ENCODE measurements at places on chromosomes 2 and 18.

GRCh38 chr18:35117951-35118411 lies 76.8 kb downstream of the MAPRE2 start:
- DNase-seq = no peak

DNA sequence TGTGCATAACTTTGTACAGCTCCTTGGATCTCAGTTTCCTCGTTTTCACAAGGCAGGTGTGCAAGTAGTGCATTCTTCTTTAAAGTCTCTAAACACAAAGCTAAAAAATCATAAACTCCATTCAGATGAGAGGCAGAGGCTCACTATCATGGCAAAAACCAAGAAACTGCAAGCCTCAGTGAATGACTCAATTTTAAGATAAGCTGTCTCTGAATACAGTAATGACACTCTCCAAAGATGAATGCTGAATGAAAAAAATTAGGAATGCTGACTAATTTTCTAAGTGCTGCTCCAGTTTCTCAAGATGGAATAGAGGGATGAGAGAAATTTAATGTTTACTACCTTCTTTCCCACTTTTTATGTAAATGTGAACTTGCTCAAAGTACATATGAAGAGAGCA lies 17.2 kb downstream of the B4GALT6 start:
- peak; percentile 26 for DNase-seq

- DNase-seq = peak; percentile 40
Measured at GRCh38 chr2:188668017-188668680, 306.0 kb upstream of the COL3A1 start.

DNA sequence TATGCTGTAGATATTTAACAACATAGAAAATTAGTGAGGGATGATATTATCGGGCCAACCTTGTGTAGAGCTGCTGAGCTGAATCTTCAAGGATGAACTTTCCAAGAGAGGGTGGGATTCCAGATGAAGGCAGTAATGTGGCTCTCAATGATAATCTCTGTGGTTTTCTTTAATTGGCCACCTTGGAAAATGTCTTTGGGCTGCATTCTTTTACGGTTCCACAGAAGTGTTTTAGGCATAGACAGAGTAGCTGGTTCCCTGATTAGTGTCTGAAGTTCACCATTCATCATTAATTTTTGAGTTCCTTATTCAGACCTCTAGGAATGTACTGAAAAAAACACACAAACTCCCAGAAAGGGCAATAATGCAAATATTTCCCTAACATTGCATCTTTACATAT lies 1566.9 kb upstream of the PIK3C3 start:
- no peak for DNase-seq

GRCh38 chr2:239355139-239355538 lies 45.7 kb downstream of the HDAC4 start:
- no peak for DNase-seq

DNA sequence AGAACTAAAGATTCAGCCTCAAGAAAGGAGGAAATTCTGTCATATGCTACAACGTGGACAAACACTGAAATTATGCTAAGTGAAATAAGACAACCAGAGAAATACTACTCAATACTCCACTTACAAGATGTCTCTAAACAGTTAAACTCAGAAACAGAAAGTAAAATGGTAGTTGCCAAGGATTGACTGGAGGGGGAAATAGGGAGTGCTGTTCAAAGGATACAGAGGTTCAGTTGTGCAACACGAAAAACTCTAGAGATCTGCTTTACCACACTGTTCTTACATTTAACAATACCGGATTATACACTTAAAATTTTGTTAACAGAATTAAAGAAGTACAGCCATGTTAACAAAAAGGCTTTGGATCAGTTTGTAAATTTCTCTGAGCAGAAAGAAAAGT lies 39.8 kb upstream of the C2orf15 start:
- DNase-seq = no peak

GRCh38 chr2:17752892-17753802 lies 463 bp downstream of the SMC6 start:
- peak; percentile 32 for DNase-seq

- DNase-seq = no peak
Measured at GRCh38 chr2:46294176-46294836, 2.9 kb upstream of the EPAS1 start.

- no peak for DNase-seq
Measured at GRCh38 chr18:48470484-48471180, 61.4 kb upstream of the ZBTB7C start.

- DNase-seq = no peak
Measured at GRCh38 chr2:238886453-238887094, 38.7 kb downstream of the TWIST2 start.

DNA sequence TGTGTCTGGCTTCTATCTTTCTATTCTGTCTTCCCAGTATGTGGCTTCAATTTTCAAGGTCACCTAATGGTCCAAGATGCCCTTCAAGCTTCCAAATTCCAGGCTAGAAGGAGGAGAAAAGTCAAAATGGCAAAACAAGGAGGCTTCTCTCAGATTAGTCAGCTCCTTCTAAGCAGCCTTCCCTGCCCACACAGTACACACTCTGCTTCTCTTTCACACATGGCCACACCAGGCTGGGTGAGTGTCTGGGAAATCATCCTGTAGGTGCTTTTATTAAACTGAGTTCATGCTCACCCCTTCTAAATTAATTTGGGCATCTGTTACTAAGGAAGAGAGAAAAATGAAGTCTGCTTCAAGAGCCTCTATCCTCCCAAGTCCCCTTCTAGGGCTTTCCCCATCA lies 277.2 kb upstream of the MGAT5 start:
- DNase-seq = no peak

- no peak for DNase-seq
Measured at GRCh38 chr2:11017921-11018320, 106.2 kb downstream of the KCNF1 start.

DNA sequence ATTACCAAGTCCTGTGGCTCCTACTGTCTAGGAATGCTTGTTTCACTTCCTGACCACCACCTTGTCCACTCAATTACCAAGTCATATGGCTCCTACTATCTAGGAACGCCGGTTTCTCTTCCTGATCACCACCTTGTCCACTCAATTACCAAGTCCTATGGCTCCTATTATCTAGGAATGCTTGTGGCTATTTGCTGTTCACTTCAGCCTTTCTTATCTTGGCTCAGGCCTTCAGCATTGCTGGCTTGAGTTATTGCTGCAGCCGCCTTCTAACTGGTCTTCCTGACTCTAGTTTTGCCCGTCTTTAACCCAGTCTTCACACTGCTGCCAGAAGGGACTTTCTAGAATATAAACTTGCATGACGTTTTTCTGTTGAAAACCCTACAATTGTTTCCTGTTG lies 82.5 kb upstream of the GAREM1 start:
- DNase-seq = no peak

GRCh38 chr2:102049756-102050443 lies 58.1 kb downstream of the IL1R2 start:
- DNase-seq = no peak

DNA sequence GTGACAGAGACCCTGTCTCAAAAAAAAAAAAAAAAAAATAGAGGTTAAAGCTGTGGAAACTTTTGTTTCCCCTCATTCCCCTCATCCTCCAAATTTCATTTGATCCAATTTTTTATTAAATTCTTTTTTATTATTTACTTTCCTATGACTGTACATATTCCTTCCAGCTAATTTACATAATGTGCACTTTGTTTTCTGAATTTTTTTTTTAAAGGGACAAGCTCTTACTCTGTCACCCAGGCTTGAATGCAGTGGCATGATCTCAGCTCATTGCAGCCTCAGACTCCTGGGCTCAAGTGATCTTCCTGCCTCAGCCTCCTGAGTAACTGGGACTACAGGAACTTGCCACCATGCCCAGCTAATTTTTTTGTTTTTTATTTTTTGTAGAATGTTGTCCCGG lies 10.3 kb downstream of the ANKAR start:
- DNase-seq = no peak

GRCh38 chr2:241073166-241074064 lies 28.7 kb downstream of the MTERF4 start:
- no peak for DNase-seq

DNA sequence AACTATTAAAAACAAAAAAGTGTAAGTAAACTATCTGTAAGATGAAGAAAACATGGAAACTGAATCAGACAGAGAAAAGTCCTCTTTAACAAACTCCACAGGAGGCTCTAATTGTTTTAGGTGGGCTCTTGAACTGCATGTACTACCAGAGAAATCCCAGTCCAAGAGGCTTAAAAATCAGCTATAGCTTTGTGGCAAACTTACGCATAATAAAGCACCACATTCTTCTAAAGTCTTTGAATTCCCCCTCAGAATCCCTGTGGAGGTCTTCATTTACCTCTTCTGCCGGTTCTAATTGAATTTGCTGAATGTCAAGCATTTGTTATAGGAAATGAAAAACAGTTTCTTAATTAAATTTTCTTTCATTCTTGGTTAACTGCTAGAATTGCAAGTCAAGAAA lies 40.8 kb downstream of the CHN1 start:
- DNase-seq = no peak

DNA sequence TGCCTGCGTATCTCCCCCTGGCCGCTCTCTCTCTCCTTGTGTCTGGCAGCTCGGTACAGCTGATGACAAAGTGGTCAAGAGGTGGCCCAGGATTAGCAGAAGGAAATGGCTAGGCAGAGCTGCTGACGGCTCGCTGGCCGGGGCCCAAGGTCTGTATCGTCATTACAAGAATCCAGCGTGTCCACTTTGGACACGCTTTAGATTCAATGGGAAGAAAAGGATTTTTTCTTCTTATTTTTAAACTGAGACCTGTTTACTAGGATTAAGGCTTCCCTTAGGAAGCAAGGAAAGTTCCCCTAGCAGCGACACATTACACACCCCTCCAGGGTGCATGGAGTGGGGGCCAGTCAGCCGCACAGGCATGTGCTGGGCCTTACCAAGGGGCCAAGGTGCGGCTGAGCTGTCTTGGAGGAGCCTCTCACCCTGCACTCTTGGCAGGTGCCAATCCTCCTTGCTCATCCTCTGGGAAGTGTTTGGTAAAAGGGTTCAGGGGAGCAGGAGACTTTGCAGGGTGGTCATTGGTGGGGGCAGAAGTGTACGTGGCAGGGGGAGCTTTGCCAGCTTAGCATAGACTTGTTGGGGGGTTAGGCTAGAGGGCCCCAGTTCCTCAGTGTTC lies 76.8 kb downstream of the POLR1A start:
- DNase-seq = no peak

- DNase-seq = no peak
Measured at GRCh38 chr2:177611310-177611886, 218.8 kb downstream of the AGPS start.

DNA sequence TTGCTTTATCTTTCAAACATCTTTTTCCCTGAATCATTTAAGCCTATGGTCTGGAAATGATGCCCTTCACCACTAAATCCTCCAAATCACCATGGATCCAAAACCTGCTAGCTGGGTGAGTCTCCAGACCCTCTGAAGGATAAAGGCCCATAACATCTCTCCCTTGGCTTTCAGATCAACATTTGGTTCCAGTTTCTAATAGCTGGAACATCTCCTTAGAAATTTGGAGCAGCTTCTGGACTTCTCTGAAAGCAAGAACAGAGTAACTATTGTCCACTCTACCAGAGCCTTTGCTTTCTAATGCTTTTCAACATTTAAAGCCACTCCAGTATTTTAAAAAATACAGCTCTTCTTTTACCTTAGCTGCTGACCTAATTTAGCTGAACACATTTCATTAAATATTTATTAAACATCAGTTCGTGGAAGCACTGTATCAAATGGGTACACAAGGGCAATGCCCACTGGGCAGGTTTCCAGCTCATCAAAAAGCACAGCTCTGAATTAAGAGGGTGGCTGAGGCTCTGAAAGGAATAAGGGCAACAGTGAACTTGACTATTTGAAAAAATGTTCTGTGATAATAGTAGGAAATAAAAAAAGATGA lies 75.3 kb downstream of the GALNT3 start:
- no peak for DNase-seq

DNA sequence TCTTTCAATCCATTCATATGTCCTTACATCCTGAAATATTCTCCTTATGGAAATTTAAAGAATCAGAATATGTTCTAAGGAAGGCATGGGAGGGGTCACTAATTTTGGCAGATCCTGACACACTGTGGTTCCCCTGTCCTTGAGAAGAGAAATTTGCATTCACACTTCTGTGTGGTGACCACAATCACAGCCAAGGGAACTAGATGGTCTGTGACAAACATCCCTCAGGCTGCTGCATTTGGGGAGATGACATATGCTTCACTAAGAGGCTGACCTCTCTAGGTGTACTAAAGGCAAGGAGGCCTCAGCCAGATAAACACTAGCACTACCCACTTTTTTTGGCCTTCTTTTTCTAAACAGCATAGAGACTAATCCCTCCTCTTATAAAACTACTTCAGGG lies 129.6 kb downstream of the MREG start:
- DNase-seq = no peak

- no peak for DNase-seq
Measured at GRCh38 chr18:7601936-7602335, 34.8 kb downstream of the PTPRM start.

- DNase-seq = no peak
Measured at GRCh38 chr2:160459538-160460332, 33.9 kb downstream of the RBMS1 start.

DNA sequence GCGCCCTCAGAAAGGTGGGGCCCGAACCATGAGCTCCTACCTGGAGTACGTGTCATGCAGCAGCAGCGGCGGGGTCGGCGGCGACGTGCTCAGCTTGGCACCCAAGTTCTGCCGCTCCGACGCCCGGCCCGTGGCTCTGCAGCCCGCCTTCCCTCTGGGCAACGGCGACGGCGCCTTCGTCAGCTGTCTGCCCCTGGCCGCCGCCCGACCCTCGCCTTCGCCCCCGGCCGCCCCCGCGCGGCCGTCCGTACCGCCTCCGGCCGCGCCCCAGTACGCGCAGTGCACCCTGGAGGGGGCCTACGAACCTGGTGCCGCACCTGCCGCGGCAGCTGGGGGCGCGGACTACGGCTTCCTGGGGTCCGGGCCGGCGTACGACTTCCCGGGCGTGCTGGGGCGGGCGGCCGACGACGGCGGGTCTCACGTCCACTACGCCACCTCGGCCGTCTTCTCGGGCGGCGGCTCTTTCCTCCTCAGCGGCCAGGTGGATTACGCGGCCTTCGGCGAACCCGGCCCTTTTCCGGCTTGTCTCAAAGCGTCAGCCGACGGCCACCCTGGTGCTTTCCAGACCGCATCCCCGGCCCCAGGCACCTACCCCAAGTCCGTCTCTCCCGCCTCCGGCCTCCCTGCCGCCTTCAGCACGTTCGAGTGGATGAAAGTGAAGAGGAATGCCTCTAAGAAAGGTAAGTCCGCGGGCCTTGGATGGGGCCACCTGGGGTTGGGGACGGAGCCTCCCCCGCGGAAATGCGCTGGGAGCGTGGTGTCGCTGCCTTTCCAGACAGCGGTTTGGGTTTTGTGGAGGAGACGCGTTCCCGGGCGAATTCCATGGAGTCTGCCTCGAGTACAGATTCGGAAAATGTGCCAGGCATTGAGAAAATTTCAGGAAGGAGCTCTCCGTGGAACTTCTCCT lies 559 bp downstream of the HOXD1 start:
- no peak for DNase-seq

DNA sequence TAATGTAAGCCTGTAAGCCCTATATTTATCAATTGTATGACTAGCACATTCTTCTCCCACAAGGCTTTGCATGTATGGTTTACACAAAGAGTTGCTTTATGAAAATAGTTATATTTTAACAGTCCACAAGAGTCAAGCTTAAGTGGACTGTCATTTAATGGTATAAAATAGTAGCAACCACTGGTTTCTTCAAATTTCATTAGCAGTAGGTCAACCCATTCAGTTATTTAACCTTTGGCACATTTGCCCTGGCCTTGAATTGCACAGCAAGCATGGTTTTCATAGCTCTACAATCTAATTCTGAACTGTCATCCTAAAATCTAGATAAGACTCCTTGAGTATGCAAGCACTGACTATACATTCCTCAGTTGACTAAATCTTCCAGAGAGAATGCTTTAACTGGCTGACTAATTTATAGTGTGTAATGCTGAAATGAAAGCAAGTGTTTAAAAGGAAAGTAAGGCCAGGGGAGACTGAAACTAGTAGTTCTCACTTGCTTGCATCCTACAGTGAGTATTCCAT lies 1.8 kb downstream of the DPP4 start:
- peak; percentile 56 for DNase-seq
